ENCODE measurements at places on chromosomes 4 and X. TPM values are rescaled to one million over a fixed set of nuclear protein-coding genes. Genes with fewer than 3 reads are reported as not detected.

DNA sequence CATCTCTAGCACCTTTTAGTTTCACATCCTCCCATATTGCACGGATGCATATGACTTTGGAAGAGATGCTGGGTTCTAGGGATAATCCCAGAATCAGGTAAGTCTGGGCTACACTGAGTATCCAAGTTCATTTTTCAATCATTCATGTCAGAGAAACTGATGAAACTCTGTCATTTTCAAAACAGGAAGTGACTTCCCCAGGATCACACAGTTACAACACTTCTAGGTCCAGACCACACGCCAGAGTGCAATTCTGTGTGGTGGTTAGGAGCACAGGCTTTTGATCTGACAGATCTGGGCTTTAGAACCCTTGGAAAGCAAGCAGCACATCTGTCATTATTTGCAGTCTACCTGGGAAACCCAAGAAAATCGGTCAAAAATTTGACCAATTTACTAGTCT is 52.1 kb upstream of the CDKN2AIP start:
- H3K27me3 ChIP-seq, result no peaks in the 10 kb centered on the region
- no peaks in the 10 kb centered on the region for H3K4me1 ChIP-seq
- H3K4me3 ChIP-seq, result no peak overlapping the region

GRCh38 chr4:32268863-32269262 is 1548.7 kb downstream of the PCDH7 start:
- no peaks in the 10 kb centered on the region for H3K4me1 ChIP-seq
- DNase-seq, result no peak
- no peaks in the 10 kb centered on the region for H3K27me3 ChIP-seq
- H3K4me3 ChIP-seq, result no peak overlapping the region
- no peaks in the 10 kb centered on the region for H3K36me3 ChIP-seq

DNA sequence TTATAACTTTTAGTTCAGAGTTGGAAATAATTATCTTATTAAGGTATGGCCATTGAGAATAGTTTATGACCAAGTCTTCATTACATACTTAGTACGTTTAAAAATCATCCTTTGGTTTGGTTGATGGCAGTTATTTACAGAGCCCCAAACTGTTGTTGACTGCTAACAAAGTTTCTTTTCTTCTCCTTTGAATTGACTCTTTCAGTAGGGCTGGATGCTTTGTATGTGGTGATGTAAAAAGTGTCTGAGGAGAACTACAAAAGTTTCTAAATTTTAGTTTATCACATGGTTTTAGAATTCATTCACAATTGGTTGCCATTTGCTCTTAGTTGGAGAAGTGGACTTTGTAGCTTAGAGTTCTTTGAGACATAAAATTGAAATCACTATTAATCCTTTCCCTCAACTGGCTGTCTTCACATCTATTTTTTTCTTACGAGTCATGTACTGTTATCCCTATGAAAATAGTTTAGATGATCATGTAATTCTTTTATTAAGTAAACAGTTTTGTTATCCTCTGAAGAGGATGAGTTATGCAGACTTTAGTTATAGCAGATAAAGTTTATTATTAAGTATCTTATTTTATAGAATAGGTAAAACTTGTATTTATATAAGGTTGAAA is 14.8 kb downstream of the PTPN13 start:
- H3K4me1 ChIP-seq, result no peaks in the 10 kb centered on the region
- H3K27me3 ChIP-seq, result no peaks in the 10 kb centered on the region
- no peak overlapping the region for H3K4me3 ChIP-seq
- H3K36me3 ChIP-seq, result no peaks in the 10 kb centered on the region

DNA sequence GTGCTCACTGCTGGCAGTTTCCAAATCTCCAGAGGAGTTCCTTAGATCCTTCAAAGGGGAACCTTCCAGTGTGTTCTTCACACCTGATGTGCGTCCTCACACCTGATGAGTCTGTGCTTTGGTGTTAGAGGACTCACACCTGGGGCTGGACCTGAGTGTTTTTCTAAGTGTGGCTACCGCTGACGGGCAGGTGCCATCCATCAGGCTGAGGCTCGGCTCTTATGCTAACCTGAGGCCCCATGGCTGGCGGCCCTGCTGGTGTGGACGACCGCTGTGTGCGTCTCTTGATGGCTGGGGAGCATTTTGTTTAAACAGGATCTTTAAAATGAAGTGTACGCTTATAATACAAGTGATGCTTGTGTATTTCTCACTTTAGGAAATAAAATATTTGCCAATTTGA is 28.4 kb downstream of the PCGF3 start:
- no peaks in the 10 kb centered on the region for H3K27me3 ChIP-seq
- no peak for DNase-seq
- H3K36me3 ChIP-seq, result peaks cover 18% of the 10 kb centered on the region
- no peaks in the 10 kb centered on the region for H3K4me1 ChIP-seq
- H3K4me3 ChIP-seq, result no peak overlapping the region
- no peak overlapping the region for H3K27ac ChIP-seq

GRCh38 chr4:56215901-56216300 is 171.4 kb downstream of the AASDH start:
- no peaks in the 10 kb centered on the region for H3K4me1 ChIP-seq
- H3K27me3 ChIP-seq, result no peaks in the 10 kb centered on the region
- H3K4me3 ChIP-seq, result no peak overlapping the region

GRCh38 chr4:15495621-15496020 is 25.9 kb downstream of the CC2D2A start:
- no peak for DNase-seq
- no peak overlapping the region for H3K27ac ChIP-seq

- H3K36me3 ChIP-seq, result no peaks in the 10 kb centered on the region
- no peak overlapping the region for H3K27ac ChIP-seq
- H3K4me1 ChIP-seq, result no peaks in the 10 kb centered on the region
- no peak for DNase-seq
- H3K27me3 ChIP-seq, result no peaks in the 10 kb centered on the region
Measured at GRCh38 chrX:104482757-104483156, 83.2 kb upstream of the IL1RAPL2 start.

GRCh38 chr4:7945709-7946380 is 6.2 kb upstream of the AFAP1 start:
- no peaks in the 10 kb centered on the region for H3K27me3 ChIP-seq
- no peak overlapping the region for H3K4me3 ChIP-seq
- DNase-seq, result no peak
- H3K36me3 ChIP-seq, result no peaks in the 10 kb centered on the region

DNA sequence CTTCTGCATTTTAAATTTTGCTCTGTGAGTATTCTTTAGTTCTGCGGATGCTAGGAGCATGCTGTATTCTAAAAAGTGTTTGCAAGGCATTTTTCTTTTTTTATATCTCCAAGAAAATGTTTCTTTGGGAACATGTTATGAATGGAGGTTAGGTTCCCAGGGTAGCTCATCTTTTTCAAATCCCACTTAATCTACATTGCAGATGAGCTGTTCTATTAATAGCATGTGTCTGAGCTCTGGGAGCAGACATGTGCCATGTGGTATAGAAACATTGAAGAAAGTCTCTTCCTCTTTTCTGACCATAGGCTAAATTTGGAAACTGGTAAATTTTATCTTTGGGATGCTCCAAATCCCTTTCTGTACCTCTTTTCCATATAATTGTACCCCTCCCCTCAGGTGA is 23.2 kb downstream of the DIAPH2 start:
- peaks cover 5% of the 10 kb centered on the region for H3K4me1 ChIP-seq
- no peak for DNase-seq
- no peak overlapping the region for H3K27ac ChIP-seq
- no peaks in the 10 kb centered on the region for H3K36me3 ChIP-seq
- no peaks in the 10 kb centered on the region for H3K27me3 ChIP-seq

- H3K27ac ChIP-seq, result no peak within 1 kb of the TSS
- no peaks in the 10 kb centered on the region for H3K36me3 ChIP-seq
- no peak for DNase-seq
- H3K4me3 ChIP-seq, result no peak within 1 kb of the TSS
Measured at GRCh38 chrX:47629419-47630200, at the start of gene CFP. Gene CFP, minus strand, starts transcription at chrX:47629930. Its CDS starts 86 bp downstream, at chrX:47629844.

SCRG1 gene
- total RNA-seq, result 34.6 TPM

CENPC gene
- 41.6 TPM for total RNA-seq

UGT2B10 gene
- not detected for total RNA-seq

F9 gene
- not detected for total RNA-seq

GUCY1B1 gene
- 26.4 TPM for total RNA-seq

GNRHR gene
- not detected for total RNA-seq

RAB41 gene
- not detected for total RNA-seq

CENPVL2 gene
- not detected for total RNA-seq

GLRA2 gene
- total RNA-seq, result not detected

All from aorta (tissue), 5 donors.